CD4-positive, alpha-beta T cell (primary cell): ENCODE measurements at places on chromosomes 1 and 21.

- no peaks in the 10 kb centered on the region for H3K4me1 ChIP-seq
- DNase-seq, result no peak
- no peaks in the 10 kb centered on the region for H3K27me3 ChIP-seq
- no peak overlapping the region for H3K27ac ChIP-seq
- no peaks in the 10 kb centered on the region for H3K36me3 ChIP-seq
- H3K4me3 ChIP-seq, result no peak overlapping the region
These were observed 34.6 kb downstream of the TGFBR3 start for GRCh38 chr1:91851130-91852010.

- H3K27me3 ChIP-seq, result no peaks in the 10 kb centered on the region
- no peak overlapping the region for H3K4me3 ChIP-seq
- H3K27ac ChIP-seq, result no peak overlapping the region
- no peaks in the 10 kb centered on the region for H3K4me1 ChIP-seq
These were observed 143.9 kb downstream of the PHTF1 start for GRCh38 chr1:113615425-113615824.

GRCh38 chr1:182128502-182128901, 67.0 kb upstream of the ZNF648 start:
- H3K4me1 ChIP-seq, result no peaks in the 10 kb centered on the region
- H3K27me3 ChIP-seq, result no peaks in the 10 kb centered on the region
- no peaks in the 10 kb centered on the region for H3K36me3 ChIP-seq
- no peak for DNase-seq
- H3K4me3 ChIP-seq, result no peak overlapping the region
- no peak overlapping the region for H3K27ac ChIP-seq

GRCh38 chr1:232416026-232416568, 213.8 kb downstream of the SIPA1L2 start:
- H3K4me3 ChIP-seq, result no peak overlapping the region
- no peak overlapping the region for H3K27ac ChIP-seq
- no peaks in the 10 kb centered on the region for H3K36me3 ChIP-seq
- H3K4me1 ChIP-seq, result no peaks in the 10 kb centered on the region
- DNase-seq, result no peak

GRCh38 chr1:235112297-235113182, 16.1 kb downstream of the TOMM20 start:
- no peak overlapping the region for H3K27ac ChIP-seq
- H3K27me3 ChIP-seq, result no peaks in the 10 kb centered on the region
- H3K36me3 ChIP-seq, result peaks cover 87% of the 10 kb centered on the region
- H3K4me1 ChIP-seq, result peaks cover 2% of the 10 kb centered on the region
- DNase-seq, result no peak
- H3K4me3 ChIP-seq, result no peak overlapping the region

GRCh38 chr1:47179988-47180563, 9.8 kb downstream of the PDZK1IP1 start:
- H3K27me3 ChIP-seq, result peaks cover 16% of the 10 kb centered on the region
- H3K4me1 ChIP-seq, result peaks cover 11% of the 10 kb centered on the region
- no peak overlapping the region for H3K4me3 ChIP-seq
- H3K36me3 ChIP-seq, result no peaks in the 10 kb centered on the region
